ENCODE measurements at places on chromosomes 2 and 18.

GRCh38 chr2:212392043-212392442 lies 146.6 kb downstream of the ERBB4 start:
- DNase-seq: no peak

DNA sequence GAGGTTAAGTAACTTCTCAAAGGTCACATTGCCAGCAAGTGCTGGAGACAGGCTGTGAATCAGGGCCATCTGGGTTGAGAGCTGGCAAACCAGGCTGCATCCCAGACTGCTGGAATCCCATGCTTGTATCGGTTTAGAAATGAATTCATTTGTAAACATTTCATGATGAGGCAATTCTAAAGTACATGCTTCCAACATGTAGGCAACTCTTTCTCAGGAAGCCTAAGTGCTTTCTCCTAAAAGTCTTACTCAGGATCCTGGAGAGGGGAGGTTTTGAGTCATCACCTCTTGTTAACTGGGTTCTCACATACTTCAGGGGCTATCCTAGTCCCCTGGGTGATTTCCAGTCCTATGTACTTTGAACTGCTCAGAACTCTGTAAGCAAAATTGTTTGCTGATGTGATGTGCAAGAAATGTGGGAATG lies 416.5 kb downstream of the MEIS1 start:
- no peak for DNase-seq

- DNase-seq: no peak
Measured at GRCh38 chr18:48975817-48976649, 25.3 kb upstream of the SMAD7 start.

DNA sequence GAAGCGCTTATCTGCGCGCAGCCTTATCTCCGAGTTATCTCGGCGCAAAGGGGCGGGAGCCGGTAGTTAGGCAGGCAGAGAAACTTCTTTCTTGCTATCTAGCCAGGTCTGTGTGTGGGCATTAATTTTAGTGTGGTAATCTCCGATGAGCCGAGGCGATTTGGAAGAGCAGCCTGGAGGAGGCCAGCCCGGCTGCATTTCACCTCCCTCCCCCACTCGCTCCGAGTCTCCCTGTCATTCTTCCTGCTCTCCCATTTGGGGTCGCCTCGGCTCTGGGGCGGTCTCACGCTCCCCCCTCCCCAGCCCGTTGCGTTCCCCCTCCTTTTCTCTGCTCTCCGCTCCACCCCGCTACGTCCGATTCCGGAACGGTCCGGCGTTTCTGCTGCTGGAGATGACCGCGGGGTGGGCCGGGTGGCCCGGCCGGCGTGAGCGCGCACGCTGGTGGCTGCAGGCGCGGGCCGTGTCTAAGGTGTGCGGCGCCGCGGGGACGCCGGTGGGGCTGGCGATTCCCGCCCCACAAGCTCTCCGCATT lies 566 bp downstream of the GATA6 start:
- DNase-seq: no peak

GRCh38 chr2:238080518-238080917 lies 19.6 kb upstream of the ESPNL start:
- no peak for DNase-seq

DNA sequence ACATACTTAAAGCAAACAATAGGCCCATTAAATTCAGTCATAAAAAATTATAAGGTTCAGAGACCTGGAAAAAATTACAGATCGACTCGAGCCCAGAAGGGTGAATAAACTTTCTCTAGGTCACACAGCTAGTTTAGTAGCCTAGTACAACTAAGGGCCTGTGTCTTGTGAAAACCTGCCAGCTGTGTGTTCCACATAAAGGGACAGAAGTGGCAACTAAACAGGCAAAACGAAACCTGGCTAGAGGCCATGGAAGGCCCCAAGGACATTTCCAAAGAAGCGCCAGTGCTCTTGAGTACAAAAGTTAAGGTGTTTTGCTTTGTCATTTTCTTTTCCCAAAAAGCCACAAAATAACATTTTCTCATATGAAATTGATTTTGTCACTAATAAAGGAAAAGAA lies 164.9 kb downstream of the L3MBTL4 start:
- DNase-seq: no peak

DNA sequence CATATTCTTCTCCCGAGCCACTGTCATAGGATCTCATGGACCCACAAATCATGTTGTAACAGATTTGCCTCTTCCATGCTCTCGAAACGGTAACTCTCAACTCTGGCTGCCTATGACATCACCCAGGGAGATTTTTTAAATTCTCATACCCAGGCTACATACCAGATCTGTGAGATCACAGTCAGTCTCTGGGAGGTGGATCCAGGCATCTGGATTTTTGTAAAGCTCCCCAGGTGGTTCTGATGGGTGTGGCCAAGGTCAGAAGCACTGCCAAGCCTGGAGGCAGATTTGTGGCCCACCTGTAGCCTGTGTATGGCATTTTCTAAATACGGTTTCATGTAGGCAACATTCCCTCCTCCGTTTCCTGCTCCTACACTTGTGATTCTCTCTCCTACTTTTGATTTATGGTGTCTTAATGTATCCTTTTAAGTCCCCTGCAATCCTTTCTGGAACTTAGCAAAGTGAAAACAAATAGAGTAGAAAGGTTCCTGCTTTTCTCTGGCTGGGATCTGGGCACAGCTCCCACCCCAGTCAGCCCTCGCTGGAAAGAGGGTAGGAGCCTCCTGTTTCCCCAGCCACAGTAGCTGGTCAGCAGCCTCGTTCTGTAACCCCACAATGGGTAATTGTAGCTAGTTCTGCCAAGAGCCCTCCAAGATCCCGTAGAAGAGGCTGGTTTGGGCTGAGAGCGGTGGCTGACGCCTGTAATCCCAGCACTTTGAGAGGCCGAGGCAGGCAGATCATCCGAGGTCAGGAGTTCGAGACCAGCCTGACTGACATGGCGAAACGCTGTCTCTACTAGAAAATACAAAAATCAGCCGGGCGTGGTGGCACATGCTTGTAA lies 96.2 kb downstream of the KLHL29 start:
- DNase-seq: no peak

- no peak for DNase-seq
Measured at GRCh38 chr18:1929720-1930119, 641.6 kb downstream of the METTL4 start.

Data from NCI-H1694 treated with DMSO at 0.1 percent for 48 hours (cell line).